ENCODE measurements at places on chromosomes 5 and 9.

DNA sequence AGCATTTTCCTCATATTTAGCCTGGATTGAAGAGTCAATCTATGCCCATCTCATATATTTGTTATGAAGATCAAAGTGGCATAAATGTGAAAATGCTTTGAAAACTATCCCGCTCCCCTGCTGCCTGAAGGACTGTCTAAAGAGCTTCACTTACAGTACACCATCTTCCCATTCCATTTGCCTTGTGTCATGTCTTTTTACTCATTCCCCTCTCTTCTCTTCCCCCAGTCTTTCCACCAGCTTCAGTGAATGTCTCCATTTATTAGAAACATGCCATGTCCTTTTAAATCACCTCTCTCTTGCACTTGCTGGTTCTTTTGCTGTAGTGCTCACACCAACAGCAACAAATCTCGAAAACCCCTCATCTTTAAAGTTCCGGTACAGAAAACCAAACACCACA is 192.7 kb upstream of the SGCD start:
- no peak overlapping the region for H3K4me3 ChIP-seq
- no peak for DNase-seq
- H3K27me3 ChIP-seq = no peaks in the 10 kb centered on the region
- no peak overlapping the region for H3K27ac ChIP-seq

DNA sequence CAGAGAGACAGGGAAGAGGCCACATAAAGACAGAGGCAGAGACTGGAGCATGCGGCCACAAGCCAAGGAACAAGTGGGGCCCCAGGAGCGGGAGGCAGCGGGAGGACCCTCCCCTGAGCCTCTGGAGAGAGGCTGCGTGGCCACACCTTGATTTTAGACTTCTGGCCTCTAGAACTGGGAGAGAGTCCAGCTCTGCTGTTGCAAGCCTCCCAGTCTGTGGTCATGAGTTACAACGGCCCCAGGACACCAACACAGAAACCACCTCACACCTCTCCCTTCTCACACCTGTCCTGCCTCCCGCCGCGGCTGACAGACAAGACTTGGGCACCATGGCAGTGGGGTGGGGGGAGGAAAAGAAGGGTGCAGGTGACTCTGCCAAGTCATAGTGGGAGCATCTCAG is 2.2 kb downstream of the INPP5E start:
- H3K4me1 ChIP-seq = peaks cover 14% of the 10 kb centered on the region
- H3K27me3 ChIP-seq = no peaks in the 10 kb centered on the region
- no peak overlapping the region for H3K4me3 ChIP-seq
- no peak overlapping the region for H3K27ac ChIP-seq

- H3K27me3 ChIP-seq = no peaks in the 10 kb centered on the region
- H3K36me3 ChIP-seq = no peaks in the 10 kb centered on the region
- H3K4me3 ChIP-seq = no peak overlapping the region
- no peak overlapping the region for H3K27ac ChIP-seq
- no peak for DNase-seq
- H3K4me1 ChIP-seq = peaks cover 3% of the 10 kb centered on the region
Measured at GRCh38 chr9:76405340-76405739, 11.1 kb upstream of the RFK start.

GRCh38 chr9:15513335-15513734 is 2.6 kb upstream of the PSIP1 start:
- H3K4me3 ChIP-seq = no peak overlapping the region
- no peak for DNase-seq
- no peak overlapping the region for H3K27ac ChIP-seq
- no peaks in the 10 kb centered on the region for H3K27me3 ChIP-seq
- peaks cover 4% of the 10 kb centered on the region for H3K4me1 ChIP-seq

DNA sequence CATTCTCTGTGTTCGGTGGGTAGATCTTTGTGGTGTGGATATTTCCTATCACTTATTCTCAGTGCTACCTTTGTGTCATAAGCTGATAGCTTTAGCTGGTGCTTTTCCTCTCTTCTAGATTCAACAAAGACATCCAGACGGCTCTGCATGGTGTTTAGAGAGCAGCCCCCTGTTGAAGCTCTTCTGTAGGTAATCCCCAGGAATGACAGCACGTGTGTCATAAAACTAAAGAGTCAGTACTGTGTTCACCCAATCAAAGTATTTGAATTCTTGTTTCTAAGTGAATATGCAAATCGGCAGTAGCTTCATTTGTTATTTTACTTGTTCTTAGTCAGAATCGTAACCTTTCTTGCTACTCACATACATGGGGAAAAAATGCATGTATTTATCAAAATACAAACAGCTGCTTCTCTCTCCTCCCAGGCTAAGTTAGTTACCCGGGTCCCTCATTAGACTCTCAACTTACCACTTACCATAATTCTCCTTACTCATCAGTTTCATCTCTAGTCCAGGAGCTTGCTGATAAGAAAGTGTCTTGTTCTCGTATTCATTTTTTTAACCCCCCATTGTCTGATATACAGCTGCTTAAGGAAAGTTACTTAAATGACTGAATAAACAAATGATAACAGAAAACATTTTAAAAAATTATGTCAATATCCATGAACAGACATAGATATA is 1696.0 kb upstream of the WWC1 start:
- no peaks in the 10 kb centered on the region for H3K4me1 ChIP-seq
- no peaks in the 10 kb centered on the region for H3K36me3 ChIP-seq
- H3K4me3 ChIP-seq = no peak overlapping the region
- no peak overlapping the region for H3K27ac ChIP-seq
- no peak for DNase-seq
- H3K27me3 ChIP-seq = no peaks in the 10 kb centered on the region

- H3K27me3 ChIP-seq = no peaks in the 10 kb centered on the region
- no peak overlapping the region for H3K4me3 ChIP-seq
- peaks cover 13% of the 10 kb centered on the region for H3K4me1 ChIP-seq
Measured at GRCh38 chr9:109556061-109556460, 58.0 kb upstream of the PTPN3 start.

DNA sequence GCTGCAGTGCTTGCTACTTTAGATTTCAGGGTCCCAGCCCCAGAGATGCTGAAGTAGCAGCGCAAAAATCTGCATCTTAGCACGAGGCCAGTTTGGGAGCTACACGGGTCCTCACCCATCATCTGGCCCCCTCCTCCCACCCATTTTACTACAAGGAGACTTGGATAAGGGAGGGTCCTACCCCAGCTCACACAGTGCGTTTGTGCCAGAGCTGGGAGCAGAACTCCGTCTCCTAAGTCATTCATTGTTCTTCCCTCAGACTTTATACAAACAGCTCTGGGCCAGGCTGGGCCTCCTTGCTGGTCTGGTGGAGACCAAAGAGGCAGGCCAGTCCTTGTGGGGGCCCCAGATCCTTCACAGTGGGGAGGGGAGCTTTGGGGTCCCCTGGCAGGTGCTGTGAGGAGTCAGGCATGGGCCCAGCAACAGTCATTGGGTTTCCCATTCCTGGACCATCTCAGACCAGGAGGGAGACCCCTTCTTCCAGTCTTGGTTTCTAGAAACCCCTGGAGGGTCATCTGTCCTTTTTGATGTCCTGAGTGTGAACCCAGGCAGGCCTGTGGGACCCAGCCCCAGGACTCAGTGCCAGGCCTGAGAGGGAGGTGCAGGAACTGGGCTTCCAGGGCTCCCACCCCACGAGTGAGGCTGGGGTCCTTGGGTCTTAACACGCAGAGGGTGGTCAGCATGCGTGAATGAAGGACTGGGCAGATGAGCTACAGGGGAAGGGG is 2.3 kb upstream of the IL17B start:
- no peaks in the 10 kb centered on the region for H3K27me3 ChIP-seq
- no peak for DNase-seq
- H3K4me3 ChIP-seq = no peak overlapping the region
- H3K4me1 ChIP-seq = peaks cover 32% of the 10 kb centered on the region
- no peaks in the 10 kb centered on the region for H3K36me3 ChIP-seq

DNA sequence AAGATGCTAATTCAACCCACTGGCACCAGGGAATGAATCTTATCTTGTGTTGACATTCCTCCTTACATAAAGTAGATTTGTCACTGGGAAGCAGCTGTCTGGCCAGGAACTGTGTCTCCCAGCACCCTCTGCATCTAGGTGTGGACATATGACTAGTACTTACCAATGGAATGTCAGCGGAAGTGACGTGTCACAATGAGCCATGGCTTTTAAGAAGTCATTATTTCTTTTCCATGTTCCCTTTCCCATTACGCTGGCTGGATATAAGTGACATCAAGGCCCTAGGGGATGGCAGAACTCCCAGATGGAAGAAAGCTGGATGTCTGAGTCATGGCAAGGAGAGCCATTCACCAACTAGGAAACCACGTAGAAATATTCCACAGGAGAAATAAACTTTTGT is 84.7 kb upstream of the MAST4 start:
- H3K27ac ChIP-seq = no peak overlapping the region
- no peak for DNase-seq
- no peaks in the 10 kb centered on the region for H3K36me3 ChIP-seq
- no peaks in the 10 kb centered on the region for H3K27me3 ChIP-seq
- no peak overlapping the region for H3K4me3 ChIP-seq

GRCh38 chr5:74903165-74903787 is 37.1 kb upstream of the FAM169A start:
- H3K4me1 ChIP-seq = no peaks in the 10 kb centered on the region
- H3K4me3 ChIP-seq = no peak overlapping the region
- H3K27me3 ChIP-seq = no peaks in the 10 kb centered on the region
- H3K27ac ChIP-seq = no peak overlapping the region
- no peak for DNase-seq

- H3K4me3 ChIP-seq = no peak overlapping the region
- H3K4me1 ChIP-seq = no peaks in the 10 kb centered on the region
- H3K27me3 ChIP-seq = peaks cover 6% of the 10 kb centered on the region
- no peak for DNase-seq
- H3K27ac ChIP-seq = no peak overlapping the region
- no peaks in the 10 kb centered on the region for H3K36me3 ChIP-seq
Measured at GRCh38 chr5:175872287-175873087, 1.1 kb downstream of the CPLX2 start.

- DNase-seq = no peak
- H3K27me3 ChIP-seq = no peaks in the 10 kb centered on the region
- H3K27ac ChIP-seq = no peak overlapping the region
- no peak overlapping the region for H3K4me3 ChIP-seq
- H3K36me3 ChIP-seq = peaks cover 33% of the 10 kb centered on the region
Measured at GRCh38 chr9:128495296-128495695, 9.2 kb upstream of the GLE1 start.

DNA sequence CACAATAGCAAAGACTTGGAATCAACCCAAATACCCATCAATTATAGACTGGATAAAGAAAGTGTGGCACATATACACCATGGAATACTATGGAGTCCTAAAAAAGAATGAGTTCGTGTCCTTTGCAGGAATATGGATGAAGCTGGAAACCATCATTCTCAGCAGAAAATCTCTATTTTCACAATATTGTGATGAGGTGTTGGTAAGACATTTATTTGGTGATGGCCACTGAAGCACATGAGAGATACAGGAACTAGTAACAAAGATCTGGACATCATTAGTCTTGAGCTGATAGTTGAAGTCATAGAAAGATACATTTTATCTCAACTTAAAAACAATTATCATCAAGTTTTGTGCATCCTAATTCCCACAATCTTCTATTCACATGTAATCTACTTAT is 70.6 kb downstream of the RAB3C start:
- H3K27ac ChIP-seq = no peak overlapping the region
- no peaks in the 10 kb centered on the region for H3K36me3 ChIP-seq
- no peaks in the 10 kb centered on the region for H3K27me3 ChIP-seq
- DNase-seq = no peak

DNA sequence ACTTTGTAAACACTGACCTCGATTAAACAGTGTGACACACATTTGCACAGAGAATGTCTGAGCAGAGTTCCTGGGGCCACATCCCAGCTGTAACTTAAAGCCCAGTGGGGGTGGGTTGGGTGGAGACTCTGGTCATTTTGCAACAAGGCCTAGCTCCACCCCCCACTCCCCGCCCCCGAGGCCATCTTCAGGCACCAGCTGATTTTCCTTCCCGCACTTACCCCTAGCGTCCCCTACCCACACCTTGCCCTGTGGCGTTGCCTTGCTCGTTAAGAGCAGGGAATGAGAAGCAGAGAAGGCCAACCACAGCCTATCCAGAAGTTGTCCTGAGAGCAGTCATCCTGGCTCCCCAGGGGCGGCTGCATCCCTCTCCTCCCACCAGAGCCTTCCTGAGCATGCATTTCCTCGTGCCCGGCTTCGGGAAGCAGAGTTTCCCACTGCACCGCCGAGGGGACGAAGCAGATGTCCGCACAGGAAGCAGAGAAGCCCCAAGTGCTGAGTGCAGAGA is 101.7 kb upstream of the SARDH start:
- no peak for DNase-seq
- no peaks in the 10 kb centered on the region for H3K36me3 ChIP-seq
- H3K27ac ChIP-seq = no peak overlapping the region
- no peaks in the 10 kb centered on the region for H3K4me1 ChIP-seq

DNA sequence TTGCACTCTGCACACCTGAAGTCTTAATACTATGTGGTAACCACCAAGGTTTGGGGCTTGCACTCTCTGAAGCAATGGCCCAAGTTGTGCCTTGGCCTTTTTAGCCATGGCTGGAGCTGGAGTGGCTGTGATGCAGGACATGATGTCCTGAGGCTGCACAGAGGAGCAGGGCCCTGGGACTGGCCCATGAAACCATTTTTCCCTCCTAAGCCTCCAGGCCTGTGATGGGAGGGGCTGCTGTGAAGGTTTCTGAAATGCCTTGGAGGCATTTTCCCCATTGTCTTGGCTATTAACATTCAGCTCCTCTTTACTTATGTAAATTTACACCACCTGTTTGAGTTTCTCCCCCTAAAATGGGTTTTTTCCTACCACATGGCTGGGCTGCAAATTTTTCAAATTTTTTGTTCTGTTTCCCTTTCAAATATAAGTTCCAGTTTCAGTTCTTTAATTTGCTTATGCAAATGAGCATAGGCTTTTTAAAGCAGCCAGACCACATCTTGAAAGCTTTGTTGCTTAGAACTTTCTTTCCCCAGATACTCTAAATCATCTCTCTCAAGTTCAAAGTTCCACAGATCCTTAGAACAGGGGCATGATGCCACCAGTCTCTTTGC is 237.4 kb upstream of the DMAC1 start:
- H3K4me1 ChIP-seq = no peaks in the 10 kb centered on the region
- no peaks in the 10 kb centered on the region for H3K36me3 ChIP-seq
- no peak overlapping the region for H3K27ac ChIP-seq

DNA sequence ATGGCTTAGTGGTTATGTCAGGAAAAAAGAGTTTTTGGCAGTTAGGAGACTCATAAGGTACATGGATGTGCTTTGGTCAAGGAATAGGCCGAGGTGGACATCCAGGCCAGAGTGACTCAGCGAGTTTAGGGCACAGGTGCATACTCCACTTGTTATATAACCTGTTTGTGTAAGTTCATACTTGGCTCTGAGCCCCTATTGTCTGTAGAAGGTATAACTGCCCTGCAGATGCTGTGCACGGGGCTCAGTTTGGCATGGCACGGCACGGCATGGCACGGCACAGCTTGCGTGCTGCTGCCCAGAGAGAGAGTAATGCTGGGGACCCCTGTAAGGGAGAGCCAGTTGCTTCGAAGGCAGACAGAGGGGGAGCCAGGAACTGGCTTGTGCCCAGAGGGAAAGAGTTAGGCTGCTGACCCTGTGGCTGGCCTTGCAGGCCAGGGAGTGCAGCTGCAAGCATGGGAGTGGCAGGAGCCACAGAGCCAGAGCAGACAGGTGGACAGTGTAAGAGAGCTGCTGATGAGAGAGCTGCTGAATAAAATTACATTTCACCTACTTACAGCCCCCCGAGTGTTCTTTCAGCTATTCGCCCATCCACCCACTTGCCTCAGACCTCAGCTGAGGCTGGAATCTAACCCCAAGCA is 32.2 kb downstream of the GCNT4 start:
- no peaks in the 10 kb centered on the region for H3K4me1 ChIP-seq
- no peak overlapping the region for H3K27ac ChIP-seq
- no peak overlapping the region for H3K4me3 ChIP-seq
- DNase-seq = no peak
- H3K36me3 ChIP-seq = no peaks in the 10 kb centered on the region

Measured in ascending aorta (tissue), 2 donors.